ENCODE measurements at places on chromosomes 2 and 18. TPM values are rescaled to one million over a fixed set of nuclear protein-coding genes. Genes with fewer than 3 reads are reported as not detected.

KCNG2 gene
- total RNA-seq: not detected

GRCh38 chr2:238899386-238899785 lies 51.5 kb downstream of the TWIST2 start:
- DNase-seq: no peak

MDH1B gene
- total RNA-seq: 1.2 TPM

- DNase-seq: no peak
These were observed 61.7 kb downstream of the CD226 start for GRCh38 chr18:69885841-69886531.

DNA sequence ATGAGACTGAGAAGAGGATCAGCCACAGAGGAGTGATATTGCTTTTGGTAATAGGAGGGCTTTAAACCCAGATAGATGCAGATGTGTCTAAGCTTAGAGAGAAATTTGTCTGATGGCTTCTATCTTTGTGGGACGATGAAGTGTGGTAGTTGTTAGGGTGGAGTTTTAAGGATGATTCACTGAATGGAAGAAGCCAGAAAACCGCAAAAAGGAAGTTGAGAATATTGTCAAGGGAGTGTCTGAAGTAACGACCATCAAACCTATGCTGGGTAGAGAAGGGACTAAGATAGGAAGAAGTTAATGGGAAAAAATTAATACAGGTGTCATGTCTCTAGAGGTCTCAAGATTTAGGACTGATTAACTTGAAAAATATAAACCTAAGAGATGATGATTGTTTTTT lies 195.6 kb upstream of the MC4R start:
- DNase-seq: no peak

Measured in M059J (cell line).